ENCODE measurements at places on chromosomes 16 and 17.

GRCh38 chr16:7380911-7381310, 48.3 kb downstream of the RBFOX1 start:
- DNase-seq = no peak

- DNase-seq = no peak
Observed at GRCh38 chr16:70465999-70466804, 11.8 kb downstream of the FCSK start.

DNA sequence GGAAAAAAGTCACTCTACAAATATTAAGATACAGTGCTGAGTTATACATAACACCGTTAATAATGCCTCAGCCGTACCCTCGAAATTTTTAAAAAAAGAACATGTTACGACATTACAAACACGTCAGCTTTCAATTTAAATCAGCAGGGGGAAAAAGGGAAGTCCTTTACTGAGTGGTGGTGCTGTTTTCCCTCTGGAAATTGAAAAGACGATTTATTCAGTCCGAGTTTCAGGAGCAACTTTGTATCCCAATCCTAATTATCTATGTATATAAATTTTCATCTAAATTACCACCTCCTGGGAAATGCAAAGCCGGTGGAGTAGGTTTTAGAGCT, 1.3 kb downstream of the NETO2 start:
- DNase-seq = peak; percentile 59

- no peak for DNase-seq
Observed at GRCh38 chr17:39192901-39193300, 4.6 kb downstream of the CACNB1 start.

DNA sequence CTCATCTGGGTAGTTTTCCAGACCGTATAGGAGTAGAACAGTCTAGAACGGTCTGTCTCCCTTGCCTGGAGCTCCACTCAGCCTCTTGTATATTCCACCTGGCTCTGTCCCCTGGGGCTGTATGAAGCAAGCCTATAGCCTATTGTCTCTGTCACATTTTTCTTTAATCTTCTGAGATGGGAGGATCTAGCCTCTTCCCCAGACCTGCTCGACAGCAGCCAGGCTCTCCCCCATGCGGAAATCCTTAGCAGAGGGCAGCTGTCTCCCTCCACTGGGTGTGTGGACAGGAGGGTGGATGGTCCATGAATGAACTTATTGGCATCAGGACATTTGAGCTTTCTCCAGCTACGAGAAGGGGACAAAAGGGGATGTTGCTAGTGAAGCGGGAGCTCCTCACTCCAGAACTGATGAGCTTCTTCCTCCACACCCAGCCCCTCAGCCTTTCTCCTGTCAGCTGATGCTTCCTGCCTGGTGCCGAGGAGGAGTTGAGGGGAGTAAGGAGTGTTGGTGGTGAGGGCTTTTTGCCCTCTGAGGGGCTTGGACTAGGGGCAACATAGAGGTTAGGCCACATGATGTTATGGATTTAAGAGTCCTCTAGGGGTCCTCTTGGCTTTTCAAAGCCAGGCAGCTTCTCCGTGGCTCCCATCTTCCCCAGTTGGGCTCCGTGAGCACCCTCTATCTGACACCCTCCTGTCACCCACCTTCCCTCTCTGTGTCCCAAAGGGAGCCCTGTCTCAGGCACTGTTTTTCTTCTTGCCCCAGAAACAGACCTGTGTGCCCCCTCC, 28.0 kb downstream of the ARHGAP23 start:
- no peak for DNase-seq

DNA sequence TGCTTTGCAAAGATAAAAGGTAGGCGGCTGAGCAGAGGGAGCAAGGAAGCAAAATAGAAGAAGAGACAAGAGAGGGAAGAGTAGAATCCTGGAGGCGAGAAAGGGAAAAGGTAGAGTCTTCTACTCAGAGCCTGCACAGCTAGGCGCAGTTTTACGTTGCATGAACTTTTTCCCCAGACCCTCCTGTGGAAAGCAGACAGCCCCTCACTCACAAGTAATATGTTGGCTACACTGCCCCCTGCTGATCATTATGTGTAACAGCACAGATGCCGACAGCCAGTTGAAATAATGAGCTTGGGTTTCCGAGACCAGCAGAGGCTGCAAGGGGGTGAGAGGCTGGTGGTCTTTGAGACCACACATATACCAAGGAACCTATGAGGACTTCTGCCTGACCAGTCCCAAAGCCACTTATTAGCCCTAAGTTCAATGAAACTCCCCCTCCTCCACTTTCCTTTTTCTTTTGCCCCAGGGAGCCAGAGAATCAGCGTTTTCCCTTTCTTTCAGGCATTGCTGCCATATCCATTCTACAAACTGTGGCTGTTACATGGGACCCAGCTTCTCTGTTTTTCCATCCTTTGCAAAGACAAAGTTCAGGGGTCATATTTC, 22.5 kb upstream of the CMTR2 start:
- DNase-seq = peak; percentile 14

GRCh38 chr17:69769050-69769449, 306.0 kb upstream of the KCNJ16 start:
- no peak for DNase-seq

DNA sequence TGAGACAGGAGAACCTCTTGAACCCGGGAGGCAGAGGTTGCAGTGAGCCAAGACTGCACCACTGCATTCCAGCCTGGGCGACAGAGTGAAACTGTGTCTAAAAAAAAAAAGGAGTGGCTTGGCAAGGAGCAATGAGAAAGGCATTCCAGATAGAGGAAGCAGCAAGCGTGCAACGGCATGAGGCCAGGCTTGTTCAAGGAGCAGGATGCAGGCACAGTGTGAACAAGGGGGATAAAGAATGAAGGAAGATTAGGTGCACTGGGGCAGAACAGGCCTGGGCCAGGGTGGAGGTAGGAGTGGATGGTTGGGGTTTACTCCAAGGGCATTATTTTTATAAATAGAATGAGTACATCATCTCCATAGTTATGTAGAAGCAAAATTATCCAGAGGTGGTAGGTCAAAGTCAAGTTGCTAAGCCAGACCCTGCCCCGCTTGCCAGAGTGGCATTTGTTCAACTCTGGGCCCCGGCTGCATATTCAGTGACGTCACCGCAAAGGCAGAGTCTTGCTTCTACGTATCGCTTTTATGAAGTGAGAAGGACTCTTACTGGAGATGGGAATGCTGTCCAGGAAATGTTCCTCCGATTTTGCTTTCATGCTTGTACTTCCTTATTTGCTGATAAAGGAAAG, 100.2 kb downstream of the KATNIP start:
- no peak for DNase-seq

GRCh38 chr16:55495616-55496289, 13.1 kb upstream of the LPCAT2 start:
- DNase-seq = peak; percentile 81

DNA sequence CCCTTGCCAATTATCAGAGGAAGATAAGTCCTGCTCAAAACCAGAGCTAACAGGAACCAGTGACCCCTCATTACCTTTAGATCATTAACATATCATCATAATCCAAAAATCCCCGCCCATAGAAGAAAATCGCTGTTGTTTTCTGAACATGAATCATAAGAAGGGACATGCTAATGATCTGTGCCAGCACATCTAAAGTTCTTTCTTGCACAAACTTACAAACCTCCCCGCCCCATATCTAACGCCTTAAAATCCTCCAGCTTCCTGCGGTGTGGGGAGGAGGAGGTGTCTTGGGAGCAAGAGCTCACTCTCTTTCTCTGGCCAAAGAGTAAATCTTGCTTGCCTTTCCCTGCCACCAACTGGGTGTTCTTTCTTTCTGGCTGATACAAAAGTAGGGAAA, 78.3 kb downstream of the IRX3 start:
- DNase-seq = peak; percentile 42

DNA sequence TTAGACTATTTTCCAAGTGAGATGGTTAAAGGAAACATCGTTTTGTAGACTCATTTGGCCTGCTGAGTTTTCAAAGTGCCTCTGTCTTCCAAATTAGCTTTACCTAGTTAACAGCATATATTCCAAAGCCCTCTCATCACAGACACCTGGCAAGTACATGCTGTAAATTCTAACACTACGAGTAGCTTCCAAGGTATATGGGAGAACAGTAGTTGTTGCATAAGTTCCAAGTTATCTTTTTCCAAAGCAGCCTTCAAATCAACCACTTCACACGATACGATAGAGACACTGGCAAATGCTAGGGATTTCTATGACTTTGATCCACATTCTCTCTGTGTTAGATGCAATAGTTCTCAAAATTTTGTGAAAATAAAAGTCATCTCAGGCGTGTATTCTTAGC, 299.3 kb downstream of the CNTNAP4 start:
- DNase-seq = no peak

Data from fibroblast of mammary gland (primary cell).